ENCODE measurements at places on chromosomes 11 and 22. TPM values are rescaled to one million over a fixed set of nuclear protein-coding genes. Genes with fewer than 3 reads are reported as not detected.
A peak's percentile ranks its signal among the peaks of the same experiment; 100 is the strongest.

DNA sequence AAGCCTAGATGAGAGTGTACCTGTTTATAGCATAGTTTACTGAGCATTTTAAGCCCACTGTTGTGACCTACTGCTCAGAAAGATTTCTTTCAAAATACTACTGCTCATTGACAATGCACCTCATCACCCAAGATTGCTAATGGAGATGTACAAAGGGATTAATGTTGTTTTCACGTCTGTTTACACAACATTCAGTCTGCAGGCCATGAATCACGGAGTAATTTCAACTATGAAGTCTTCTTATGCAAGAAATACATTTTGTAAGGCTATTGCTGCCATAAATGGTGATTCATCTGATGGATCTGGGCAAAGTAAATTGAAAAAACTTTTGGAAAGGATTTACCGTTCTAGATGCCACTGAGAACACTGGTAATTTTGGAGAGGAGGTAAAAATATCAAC lies 112.9 kb downstream of the KIF18A start:
- no peak overlapping the region for H3K27ac ChIP-seq
- no peak overlapping the region for H3K4me3 ChIP-seq
- no peaks in the 10 kb centered on the region for H3K36me3 ChIP-seq
- no peak for DNase-seq

GRCh38 chr11:68688881-68689280 lies 4.5 kb downstream of the GAL start:
- DNase-seq = peak; percentile 26
- H3K4me1 ChIP-seq = peaks cover 13% of the 10 kb centered on the region

GRCh38 chr11:122159173-122159721 lies 43.2 kb upstream of the BLID start:
- DNase-seq = peak; percentile 64
- no peaks in the 10 kb centered on the region for H3K36me3 ChIP-seq
- no peaks in the 10 kb centered on the region for H3K27me3 ChIP-seq
- H3K27ac ChIP-seq = peak overlapping the region; percentile 86
- peak overlapping the region; percentile 32 for H3K4me3 ChIP-seq
- H3K4me1 ChIP-seq = peaks cover 31% of the 10 kb centered on the region

DNA sequence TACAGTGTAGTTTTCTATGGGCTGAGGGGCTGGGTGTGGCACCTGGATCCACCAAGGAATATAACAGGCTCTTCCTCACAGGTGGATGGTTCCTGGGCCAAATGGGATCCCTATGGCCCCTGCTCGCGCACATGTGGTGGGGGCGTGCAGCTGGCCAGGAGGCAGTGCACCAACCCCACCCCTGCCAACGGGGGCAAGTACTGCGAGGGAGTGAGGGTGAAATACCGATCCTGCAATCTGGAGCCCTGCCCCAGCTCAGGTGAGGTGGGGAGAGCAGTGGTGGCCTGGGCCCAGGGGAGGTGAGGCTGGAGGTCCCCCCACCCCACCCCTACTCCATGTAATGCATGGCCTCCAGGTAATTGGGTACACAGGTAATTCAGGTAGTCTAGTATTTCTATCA lies 20.7 kb downstream of the ADAMTS15 start:
- no peak overlapping the region for H3K27ac ChIP-seq
- H3K27me3 ChIP-seq = no peaks in the 10 kb centered on the region
- H3K4me1 ChIP-seq = no peaks in the 10 kb centered on the region
- no peak for DNase-seq
- no peaks in the 10 kb centered on the region for H3K36me3 ChIP-seq

- peak overlapping the region; percentile 38 for H3K27ac ChIP-seq
- DNase-seq = no peak
- no peak overlapping the region for H3K4me3 ChIP-seq
- peaks cover 32% of the 10 kb centered on the region for H3K4me1 ChIP-seq
These were observed 98.6 kb downstream of the YAP1 start for GRCh38 chr11:102208835-102209234.

- H3K27ac ChIP-seq = no peak overlapping the region
- H3K4me3 ChIP-seq = no peak overlapping the region
- no peaks in the 10 kb centered on the region for H3K36me3 ChIP-seq
- peak; percentile 53 for DNase-seq
- no peaks in the 10 kb centered on the region for H3K27me3 ChIP-seq
These were observed 114.2 kb downstream of the KCNQ1 start for GRCh38 chr11:2558861-2559526.

IL17REL gene
- total RNA-seq = not detected

SLC22A8 gene
- not detected for total RNA-seq

SHANK2 gene
- total RNA-seq = 13.3 TPM

PRDM11 gene
- 22.8 TPM for total RNA-seq
